Transverse colon (tissue), 4 donors: ENCODE measurements at places on chromosomes 13 and 19.

GRCh38 chr13:63436325-63436668 is 2020.6 kb upstream of the PCDH20 start:
- no peak for DNase-seq

DNA sequence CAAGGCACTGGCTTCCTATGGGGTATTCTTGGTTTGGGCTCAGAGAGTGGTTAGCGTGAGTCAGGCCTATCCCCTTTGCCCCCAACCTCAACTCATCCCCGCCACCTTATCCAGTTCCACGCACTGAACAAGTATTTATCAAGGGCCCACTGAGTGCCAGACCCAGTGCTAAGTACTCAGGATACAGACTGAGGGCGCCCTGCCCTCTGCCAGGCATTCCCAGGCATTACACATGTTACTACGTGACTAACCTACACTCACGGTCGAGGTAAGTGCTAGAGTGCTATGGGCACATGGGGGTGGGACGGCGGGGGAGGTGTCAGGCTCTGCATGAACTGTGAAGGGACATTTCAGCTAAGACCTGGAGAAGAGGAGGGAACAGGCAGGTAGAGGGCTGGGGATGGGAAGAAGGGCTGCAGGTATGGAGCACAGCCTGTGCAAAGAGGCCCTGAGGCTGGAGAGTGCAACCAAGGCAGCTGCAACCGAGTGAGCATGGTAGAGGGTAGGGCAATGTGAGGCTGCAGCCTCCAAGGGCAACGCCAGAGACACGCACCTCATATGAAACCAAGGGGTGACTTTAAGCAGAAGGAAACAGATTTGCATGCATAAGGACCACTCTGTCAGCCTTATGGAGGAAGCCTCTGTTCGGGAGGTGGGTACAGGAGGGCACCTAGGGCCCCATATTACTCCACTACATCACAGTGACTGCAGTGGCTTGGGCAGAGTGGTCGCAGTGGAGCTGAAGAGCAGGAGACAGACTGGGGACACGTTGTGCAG is 22.5 kb downstream of the DHRS12 start:
- no peak for DNase-seq

GRCh38 chr13:39401756-39402155 is 201.2 kb downstream of the LHFPL6 start:
- DNase-seq: no peak

DNA sequence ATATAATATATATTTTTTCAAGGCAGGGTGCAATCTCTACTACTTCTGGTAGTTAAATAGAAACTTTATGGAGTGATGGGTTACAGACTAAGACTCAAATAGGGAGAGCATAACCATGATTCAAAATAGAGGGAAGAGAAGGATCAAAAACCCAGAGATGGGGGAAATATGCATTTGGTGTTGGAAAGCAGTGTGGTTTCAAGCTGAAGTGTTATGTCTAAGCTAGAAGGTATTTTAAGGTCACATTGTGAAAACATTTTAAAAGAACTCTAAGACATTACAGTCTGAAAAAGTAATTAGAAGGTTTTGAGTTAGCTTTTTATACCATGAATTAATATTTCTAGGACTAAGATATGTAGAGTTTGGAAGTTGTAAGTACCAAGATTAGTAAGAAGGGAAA is 2741.4 kb downstream of the PCDH9 start:
- no peak for DNase-seq

- no peak for DNase-seq
Observed at GRCh38 chr13:23007426-23007825, 173.4 kb upstream of the SGCG start.

- no peak for DNase-seq
Observed at GRCh38 chr19:34288381-34288780, 34.0 kb downstream of the GARRE1 start.

GRCh38 chr13:47671776-47672175 is 329.3 kb downstream of the SUCLA2 start:
- DNase-seq: no peak

GRCh38 chr13:26964278-26965250 is 204.0 kb upstream of the GPR12 start:
- DNase-seq: peak; percentile 56

GRCh38 chr19:57276430-57276829 is 3.9 kb upstream of the ZNF460 start:
- DNase-seq: no peak

- DNase-seq: no peak
Observed at GRCh38 chr19:48750771-48751504, 1.5 kb downstream of the FUT1 start.

DNA sequence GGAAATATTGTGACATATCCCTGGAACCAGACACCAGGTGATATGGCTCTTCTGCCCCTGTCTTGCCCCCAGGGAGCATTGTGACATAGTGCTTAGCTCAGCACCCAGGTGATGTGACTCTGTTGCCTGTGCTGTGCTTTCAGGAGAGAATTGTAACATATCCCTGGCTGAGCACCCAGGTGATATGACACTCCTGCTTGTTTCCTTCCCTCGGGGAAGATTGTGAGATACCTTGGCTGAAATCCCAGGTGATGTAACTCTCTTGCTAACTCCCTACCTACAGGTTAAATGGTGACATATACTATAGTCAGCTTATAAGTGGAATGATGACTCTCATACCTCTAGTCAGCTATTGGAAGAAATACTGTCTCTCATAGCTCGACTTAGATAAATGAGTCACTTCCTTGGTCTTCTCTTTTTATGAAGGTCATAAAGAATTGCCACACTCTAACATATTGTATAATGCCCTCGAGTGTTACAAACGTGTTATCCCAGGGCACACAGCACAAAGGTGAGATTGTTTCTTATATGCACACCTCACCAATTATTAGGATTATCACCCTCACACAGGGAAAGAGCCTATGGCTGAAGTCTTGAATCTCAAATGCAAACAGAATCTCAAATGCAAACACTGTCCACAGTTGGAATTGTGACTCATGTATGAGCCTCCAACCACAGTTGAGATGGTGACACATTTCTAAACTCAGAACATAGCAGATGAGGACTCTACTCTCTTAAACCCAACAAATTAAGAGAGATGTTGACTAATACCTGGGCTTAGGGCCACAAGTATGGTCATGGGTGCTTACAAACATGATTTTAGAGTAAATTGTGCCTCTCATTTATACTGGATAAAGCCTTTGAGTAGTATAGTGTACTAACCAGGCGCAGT is 32.7 kb upstream of the ZNF254 start:
- DNase-seq: no peak

- DNase-seq: peak; percentile 11
Observed at GRCh38 chr13:28047757-28048388, 52.5 kb downstream of the FLT3 start.

DNA sequence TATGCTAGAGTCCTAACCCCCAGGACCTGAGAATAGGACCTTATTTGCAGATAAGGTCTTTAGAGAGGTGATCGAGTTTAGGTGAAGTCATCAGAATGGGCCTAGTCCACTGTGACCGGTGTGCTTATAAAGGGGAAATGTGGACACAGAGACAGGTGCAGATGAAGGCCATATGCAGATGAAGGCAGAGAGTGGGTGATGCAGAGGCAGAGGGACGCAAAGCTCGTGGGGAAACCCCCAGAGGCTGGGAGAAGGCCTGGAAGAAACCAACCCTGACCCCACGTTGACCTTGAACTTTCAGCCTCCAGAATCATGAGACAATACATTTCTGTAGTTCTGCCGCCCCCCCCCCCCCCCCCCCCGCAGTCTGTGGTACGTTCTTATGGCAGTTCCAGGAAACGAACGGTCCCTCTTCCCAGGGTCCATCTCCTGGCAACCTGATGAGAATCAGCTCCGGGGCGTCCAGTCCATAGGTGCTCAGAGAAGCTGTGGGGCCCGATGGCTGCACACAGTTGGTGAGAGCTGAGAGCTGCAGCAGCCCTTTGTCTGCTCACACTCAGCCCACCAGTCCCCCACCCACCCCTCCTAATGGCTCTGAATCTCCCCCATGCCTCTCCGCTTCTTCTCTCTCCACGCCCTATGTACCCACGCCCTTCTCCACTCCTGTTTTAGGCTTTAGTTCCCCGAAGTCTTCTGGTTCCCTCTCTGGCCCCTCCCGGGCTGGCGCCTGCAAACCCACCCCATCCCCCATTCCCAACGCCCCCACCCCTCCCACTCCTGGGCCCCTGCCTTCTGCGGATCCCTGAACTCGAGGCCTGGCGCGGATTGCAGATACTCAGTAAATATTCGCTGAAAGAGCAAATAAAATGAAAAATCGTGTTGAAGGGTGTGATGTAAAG is 218.3 kb upstream of the MAB21L1 start:
- no peak for DNase-seq

- no peak for DNase-seq
Observed at GRCh38 chr19:28397306-28397705, 815.6 kb downstream of the UQCRFS1 start.

GRCh38 chr13:43776501-43777079 is 10.2 kb downstream of the ENOX1 start:
- no peak for DNase-seq

- no peak for DNase-seq
Observed at GRCh38 chr13:107438251-107438650, 777.1 kb downstream of the LIG4 start.

GRCh38 chr13:43434191-43434590 is 352.6 kb downstream of the ENOX1 start:
- DNase-seq: no peak

GRCh38 chr19:2714531-2715269 is 6.5 kb downstream of the DIRAS1 start:
- no peak for DNase-seq

GRCh38 chr19:18029617-18030338 is 21.8 kb downstream of the ARRDC2 start:
- DNase-seq: peak; percentile 59

- DNase-seq: no peak
Observed at GRCh38 chr19:8257052-8257443, 47.9 kb downstream of the CERS4 start.

GRCh38 chr13:58329746-58330145 is 698.2 kb downstream of the PCDH17 start:
- DNase-seq: no peak

DNA sequence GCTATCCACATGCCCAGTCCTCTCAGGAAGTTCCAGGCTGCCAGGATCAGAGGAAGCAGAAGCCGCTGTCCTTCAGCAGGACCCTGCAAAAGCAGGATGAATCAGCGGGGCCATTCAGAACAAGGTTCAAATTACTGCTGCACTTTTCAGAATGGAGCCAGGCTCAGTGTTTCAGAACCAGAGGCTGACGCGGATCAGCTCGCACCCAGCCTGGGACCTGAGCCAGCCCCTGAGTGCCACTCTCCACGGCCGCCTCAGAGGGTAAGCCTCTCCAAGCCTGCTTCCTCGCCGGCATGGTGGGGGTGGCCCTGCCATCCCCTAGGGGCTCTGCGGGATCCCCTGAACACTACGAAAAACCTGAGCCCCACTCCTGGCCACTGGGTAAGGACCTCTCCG is 24.7 kb downstream of the RASA3 start:
- DNase-seq: peak; percentile 8

GRCh38 chr13:112928020-112928971 is 40.7 kb upstream of the MCF2L start:
- DNase-seq: no peak

DNA sequence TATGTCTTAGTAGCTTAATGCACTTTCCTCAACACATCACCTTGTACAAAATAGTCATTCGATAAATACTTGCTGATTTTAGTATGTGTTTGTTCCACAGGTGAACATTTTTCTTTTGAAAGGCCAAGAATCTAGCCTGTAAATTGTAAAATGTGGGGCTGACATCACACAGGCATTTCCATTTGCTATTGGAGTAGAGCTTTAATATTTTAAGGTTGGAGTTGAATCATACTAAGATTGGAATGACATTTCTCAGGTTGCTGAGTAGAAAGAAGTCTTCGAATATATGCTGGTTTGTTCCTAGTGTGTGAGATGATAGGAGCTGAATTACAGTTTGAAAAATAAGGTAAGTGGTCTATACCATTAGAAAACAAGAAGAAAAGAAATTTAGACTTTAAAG is 112.3 kb upstream of the FRY start:
- DNase-seq: no peak

DNA sequence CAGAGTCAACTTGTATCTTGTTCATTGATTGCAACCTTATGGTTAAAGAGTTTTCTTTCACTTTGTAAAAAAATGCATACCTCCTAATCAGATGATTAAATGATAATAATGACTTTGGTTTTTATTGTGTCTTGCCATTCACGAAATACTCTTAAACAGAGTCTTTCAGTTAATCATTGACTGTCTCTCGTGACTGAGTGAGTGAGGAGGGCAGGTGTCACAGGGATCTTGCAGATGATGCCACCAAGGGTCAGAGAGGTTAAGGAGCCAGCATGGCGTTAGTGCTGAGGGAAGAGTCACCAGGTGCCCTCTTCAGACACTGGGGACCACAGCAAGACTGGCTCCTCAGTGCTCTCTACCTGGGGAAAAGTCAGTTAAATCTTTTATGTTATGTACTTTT is 8.0 kb downstream of the GPATCH1 start:
- DNase-seq: no peak

DNA sequence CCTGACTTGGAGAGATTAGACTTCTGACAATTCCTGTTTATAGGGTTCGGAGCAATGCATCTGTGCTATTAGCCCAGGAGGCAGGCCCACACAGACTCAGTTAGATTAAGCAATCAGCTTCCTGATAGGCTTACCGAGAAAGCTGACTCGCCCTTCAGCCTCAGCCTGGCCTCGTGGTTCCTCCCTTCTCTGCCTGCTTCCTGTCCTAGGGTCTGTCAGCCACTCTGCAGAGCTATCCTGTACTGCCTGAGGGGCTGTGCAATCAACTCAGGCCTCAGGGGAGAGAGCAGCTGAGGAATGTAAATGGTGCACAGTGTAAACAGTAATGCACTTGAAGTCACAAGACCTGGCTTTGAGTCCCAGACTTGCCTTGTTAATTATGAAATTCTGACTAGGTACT is 30.7 kb downstream of the HTR2A start:
- DNase-seq: peak; percentile 11

- no peak for DNase-seq
Observed at GRCh38 chr13:37490176-37490779, 108.3 kb downstream of the POSTN start.

- DNase-seq: no peak
Observed at GRCh38 chr19:46082728-46083050, 41.8 kb downstream of the IGFL3 start.

GRCh38 chr13:99275093-99275469 is 16.9 kb upstream of the GPR18 start:
- DNase-seq: no peak

DNA sequence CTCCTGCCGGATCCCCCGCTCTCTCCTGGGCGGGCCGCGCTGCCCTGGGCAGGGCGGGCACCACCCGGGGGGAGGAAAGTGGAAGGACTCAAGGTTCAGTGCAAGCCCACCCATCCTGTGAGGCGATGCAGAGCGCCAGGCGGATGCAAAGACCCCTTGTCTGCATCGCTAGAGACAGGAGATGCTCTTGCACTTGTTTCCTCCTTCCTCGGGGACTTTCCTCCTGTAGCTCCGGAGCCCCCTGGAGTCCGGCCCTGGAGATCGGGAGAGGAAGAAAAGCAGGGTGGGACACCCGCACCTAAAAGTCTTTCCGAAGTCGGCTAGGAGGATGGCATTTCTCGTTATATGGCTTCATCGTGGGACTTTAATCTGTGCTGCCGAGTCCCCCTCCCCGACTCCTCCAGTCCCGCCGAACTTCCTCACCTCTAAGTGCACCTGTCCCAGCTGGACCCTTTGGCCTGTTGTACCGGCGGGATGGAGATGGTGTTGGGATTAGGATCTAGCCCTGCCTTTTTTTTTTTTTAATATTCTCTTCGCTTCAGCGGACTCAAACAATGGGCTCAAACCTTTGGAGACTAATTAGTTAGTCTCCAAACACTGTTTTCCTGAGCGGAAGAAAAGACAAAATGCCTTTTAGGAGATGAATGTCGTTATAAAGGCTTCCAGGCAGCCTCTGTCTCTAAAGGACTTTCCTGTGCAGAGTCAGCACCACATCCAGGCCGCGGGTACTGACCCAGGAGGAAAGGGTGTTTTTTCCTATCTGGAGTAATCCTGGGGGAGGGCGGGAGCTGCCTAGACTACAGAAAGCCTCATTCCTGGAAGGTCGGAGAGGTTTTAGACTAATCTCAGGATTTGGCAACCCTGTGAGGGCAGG is 725 bp downstream of the FAM124A start:
- no peak for DNase-seq
